ENCODE measurements at places on chromosomes 11 and 22.
A peak's percentile ranks its signal among the peaks of the same experiment; 100 is the strongest.

- no peak for DNase-seq
Observed at GRCh38 chr11:70771099-70771885, 373.0 kb downstream of the CTTN start.

GRCh38 chr11:97965849-97966646 lies 1054.7 kb upstream of the CNTN5 start:
- DNase-seq, result no peak

- no peak for DNase-seq
Observed at GRCh38 chr11:76791861-76792260, 8.7 kb downstream of the TSKU start.

DNA sequence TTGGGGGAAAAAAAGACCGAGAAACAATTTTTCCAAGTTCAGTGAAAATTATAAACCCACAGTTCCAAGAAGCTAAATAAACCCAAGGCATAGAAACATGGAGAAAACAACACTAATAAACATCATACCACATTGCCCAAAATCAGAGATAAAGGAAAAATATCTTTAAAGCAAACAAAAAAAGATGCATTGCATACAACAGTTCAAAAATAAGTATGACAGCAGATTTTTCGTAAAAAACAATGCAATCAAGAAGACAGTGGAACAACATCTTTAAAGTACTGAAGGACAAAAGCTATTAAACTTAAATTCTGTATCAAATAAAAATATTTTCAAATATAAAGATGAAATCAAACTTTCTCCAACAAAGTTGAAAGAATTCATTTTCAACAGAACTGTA lies 921.3 kb downstream of the METTL15 start:
- no peak for DNase-seq

- no peak for DNase-seq
Observed at GRCh38 chr11:75595429-75595828, 33.4 kb downstream of the SERPINH1 start.

DNA sequence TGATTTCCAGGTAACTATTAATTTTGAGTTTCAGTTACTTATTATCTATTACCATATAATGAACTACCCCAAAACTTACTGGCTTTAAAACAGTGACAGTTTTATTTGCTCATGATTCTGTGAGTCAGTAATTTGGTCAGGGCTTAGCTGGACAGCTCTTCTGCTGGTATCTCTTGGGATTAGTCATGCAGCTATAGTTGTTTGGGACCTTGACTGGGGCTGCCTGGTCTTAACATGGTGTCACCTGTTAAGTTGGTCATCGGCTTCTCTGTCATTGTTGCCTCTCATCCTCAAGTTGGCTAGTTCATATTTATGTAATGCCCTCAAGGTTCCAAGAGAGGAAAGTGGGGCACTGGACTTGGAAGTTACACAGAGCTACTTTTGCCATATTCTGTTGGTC lies 177.5 kb downstream of the TMEM135 start:
- no peak for DNase-seq

DNA sequence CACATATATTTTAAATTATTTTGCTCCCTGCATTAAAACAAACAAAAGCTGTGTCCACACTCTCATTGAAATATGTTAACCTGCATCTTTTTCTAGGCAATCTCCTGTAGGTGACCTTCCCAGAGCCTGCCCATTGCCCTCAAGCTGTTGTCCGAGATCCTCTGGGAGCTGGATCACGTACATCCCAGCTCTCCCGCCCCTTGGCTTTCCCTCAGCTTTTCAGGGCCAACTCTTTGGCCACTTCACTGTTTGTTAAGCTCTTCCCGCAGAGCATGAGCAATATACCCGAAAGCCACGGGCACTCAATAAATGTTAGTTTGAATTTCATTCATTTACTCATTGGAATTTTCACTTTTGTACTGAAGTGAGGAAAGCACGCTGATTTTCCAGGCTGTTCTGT lies 32.2 kb downstream of the ELMOD1 start:
- DNase-seq, result no peak

DNA sequence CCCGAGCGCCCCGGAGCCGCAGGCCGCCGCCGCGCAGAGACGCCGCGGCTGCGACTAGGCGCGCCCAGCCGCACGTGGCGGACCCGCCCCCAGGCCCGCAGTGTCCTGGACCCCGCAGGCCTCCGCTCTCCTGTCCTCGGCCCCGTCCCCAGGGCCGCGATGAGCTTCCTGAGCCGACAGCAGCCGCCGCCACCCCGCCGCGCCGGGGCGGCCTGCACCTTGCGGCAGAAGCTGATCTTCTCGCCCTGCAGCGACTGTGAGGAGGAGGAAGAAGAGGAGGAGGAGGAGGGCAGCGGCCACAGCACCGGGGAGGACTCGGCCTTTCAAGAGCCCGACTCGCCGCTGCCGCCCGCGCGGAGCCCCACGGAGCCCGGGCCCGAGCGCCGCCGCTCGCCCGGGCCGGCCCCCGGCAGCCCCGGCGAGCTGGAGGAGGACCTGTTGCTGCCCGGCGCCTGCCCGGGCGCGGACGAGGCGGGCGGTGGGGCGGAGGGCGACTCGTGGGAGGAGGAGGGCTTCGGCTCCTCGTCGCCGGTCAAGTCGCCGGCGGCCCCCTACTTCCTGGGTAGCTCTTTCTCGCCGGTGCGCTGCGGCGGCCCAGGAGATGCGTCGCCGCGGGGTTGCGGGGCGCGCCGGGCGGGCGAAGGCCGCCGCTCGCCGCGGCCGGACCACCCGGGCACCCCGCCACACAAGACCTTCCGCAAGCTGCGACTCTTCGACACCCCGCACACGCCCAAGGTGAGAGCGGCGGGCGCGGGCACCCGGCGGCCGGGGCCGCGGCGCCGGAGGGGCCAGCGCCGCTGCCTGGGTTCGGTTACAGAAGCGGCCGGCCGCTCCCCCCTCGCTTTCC lies 528 bp downstream of the WEE1 start:
- peak; percentile 8 for DNase-seq

GRCh38 chr11:66845876-66846212 lies 2.6 kb downstream of the RCE1 start:
- DNase-seq, result no peak

DNA sequence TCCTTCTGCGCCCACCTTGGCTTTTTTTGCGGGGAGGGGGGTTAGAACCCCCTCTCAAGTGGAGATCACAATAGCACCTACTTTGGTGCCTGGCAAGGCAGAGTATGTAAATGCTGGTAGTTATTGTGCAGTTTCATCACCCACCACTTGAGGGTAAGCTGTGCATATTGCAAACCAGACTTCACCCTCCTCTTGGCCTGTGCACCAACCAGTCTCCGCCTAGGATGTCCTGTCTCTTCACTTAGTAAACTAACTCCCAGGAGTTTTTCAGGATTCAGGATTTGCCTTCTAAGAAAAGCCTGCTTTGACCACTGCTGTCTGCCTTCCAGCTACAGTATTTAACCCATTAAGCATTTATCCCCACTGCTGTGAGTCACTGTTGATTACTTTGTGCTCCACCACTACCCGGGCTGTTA lies 2.0 kb upstream of the UBXN1 start:
- no peak for DNase-seq
